NCI-H2029 (cell line): ENCODE measurements at places on chromosomes 16 and 17.

GRCh38 chr17:8712698-8713097, 31.9 kb downstream of the CCDC42 start:
- DNase-seq, result no peak

GRCh38 chr16:8946544-8946943, 17.2 kb downstream of the USP7 start:
- DNase-seq, result no peak

DNA sequence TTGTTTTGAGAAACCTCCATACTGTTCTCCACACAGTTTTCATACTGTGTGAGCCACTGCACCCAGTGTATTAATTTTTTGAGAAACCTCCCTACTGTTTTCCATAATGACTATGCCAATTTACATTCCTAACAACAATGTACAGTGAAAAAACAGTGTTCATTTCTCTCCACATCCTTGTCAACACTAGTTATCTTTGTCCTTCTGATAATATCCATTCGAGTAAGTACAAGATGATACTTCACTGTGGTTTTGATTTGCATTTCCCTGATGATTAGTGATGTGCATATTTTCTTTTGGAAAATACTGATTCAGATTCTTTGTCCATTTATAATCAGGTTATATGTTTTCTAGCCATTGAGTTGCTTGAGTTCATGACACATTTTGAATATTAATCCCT, 462.0 kb downstream of the CDH11 start:
- DNase-seq, result no peak

GRCh38 chr17:8073627-8074484, 13.7 kb downstream of the ALOX12B start:
- peak; percentile 6 for DNase-seq

DNA sequence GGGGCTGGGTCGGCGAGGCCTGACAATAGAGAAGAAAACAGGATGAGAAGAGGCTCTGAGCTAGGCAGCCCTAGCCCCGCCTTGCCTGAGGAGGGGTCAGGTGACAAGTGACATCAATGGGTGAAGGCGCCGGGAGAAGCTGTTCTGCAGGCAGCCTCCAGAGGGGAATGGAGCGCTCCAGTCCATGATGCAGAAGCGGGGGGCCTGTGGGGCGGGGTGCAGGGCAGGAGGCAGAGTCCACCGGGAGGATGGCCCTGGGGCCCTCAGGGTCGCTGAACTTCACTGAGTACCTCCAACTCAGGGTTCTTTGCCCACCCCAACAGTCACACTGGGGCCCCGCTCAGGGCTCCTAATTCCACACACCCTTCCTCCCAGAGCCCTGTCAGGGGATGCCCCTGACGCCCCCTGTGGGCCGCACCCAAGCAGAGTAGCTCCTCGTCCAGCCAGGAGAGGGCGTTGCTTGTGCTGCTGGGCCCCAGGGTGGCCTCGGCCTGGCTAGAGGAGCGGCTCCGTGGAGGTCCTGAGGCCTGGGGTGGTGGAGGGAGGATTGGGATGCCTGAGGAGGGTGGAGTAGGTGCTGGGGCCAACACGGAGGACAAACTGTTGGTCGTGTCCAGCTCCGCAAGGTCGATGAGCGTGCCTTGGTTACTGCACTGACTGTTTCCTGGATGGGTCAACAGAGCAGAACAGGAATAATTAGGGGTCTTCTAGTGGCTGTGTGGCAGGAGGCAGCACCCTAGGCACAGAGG, 20.8 kb downstream of the GGA3 start:
- DNase-seq, result no peak

DNA sequence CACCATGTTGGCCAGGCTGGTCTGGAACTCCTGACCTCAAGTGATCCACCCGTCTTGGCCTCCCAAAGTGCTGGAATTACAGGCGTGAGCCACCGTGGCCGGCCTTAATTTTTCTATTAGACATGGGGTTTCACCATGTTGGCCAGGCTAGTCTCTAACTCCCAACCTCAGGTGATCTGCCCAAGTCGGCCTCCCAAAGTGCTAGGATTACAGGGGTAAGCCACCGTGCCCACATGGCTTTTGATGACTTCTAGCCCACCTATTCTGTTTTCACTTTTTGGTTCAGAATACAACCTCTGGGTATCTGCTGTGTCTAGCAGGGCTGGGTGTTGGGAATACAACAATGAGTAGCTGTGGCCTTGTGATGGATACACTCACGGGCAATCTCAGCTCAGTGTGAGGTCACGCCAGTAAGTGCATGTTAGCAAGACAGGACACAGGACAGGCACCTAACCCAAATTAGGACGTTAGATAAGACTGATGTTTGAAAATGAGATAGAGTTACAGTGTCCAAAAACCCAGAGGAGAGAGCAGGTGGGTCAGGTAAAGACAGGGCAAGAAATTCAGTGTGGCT, 14.1 kb upstream of the YWHAE start:
- no peak for DNase-seq

GRCh38 chr17:27891841-27892240, 1.3 kb downstream of the LYRM9 start:
- no peak for DNase-seq
